ENCODE measurements at places on chromosomes 1 and 21.

- no peak for DNase-seq
Measured at GRCh38 chr1:234478152-234478480, 863 bp downstream of the TARBP1 start.

- DNase-seq, result no peak
Measured at GRCh38 chr21:41582866-41583265, 74.9 kb upstream of the TMPRSS2 start.

DNA sequence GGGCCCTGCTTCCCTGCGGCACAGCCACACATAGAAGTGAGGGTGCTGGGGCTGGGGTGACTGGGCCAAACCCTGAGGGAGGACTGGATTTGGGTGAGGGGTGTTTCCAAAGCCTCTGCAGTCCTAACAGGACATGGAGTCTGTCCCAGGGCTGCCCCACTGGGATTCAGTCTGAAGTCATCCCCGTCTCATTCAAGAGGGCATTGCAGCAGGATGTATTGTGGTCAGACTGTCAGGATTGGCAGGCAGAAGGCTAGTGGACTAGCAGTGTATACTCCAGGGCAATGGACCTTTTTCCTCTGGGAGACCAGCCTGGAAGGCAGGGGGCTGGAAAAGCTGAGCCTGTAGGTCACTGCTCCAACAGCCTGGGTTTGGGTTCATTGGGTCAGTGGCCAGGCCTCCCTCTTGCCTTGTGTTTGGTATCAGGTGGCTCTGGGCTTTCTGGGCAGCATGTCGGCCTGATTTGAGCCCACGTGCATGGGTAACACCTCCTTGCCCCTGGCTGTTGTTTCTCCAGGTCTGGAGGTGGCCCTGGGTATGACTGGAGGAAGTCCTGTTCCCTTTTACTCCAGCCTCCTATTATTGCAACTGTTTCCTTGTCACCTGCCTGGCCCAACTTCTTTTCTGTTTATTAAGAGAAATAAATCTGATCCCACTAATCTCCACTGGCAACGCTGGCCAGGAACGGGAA lies 41.0 kb upstream of the SYNC start:
- DNase-seq, result no peak

DNA sequence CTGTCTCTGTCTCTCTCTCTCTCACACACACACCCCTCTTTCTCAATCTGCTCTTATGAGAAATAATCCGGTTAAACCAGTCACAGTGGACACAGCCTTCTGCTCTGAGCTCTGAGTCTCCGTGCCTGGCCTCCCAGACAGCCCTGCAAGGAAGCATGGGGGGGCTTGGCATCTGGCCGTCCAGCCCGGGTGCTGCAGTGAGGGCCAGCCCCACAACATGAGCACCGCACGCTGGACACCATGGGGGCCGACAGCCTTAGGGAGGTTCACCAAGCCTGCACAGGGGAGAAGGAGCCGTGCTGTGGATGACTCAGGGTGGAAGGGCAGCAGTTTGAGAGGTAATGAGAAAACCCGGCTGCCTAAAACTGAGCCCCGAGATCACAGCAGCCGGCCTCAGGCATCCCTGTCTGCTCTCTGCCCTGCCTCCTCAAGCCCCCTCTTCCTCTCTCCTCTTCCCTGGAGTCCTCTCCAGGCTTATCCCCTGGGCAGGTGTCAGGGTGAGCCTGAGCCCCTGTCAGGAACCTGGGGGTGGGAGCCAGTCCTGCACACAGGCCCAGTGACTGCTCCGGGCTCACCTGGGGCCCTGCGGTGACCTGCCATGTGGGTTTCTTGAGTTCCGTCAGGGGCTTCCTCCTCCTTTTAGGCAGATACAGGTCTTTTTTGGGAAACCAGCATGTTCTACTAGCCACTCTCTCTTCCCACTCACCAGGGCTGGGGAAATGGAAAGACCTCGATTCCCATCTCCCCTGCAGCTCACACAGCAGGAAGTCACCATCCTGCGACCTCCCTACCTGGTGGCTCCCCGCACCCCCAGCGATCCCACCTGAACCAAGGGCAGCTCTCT lies 92.8 kb downstream of the ITPKB start:
- no peak for DNase-seq

DNA sequence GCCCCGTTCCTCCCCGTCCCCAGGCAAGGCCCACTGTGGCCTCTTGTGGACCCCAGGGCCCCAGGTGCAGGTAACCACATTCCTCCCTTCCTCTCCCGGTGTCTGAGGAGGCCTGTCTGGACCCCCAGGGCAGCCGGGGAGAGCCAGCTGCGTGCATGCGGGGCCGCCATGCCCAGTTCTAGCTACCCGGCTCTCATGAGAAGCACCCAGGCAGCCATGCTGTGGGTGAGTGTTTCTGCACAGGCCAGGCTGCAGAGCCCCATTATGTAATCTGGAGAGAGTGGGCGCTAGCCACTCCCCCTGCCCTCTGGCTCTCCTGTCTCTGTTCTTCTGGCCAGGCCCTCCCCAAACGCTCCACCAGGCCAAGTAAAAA lies 18.4 kb upstream of the PLEKHG5 start:
- no peak for DNase-seq
